Sigmoid colon (tissue), 7 donors: ENCODE measurements at places on chromosomes 3 and 15. TPM values are rescaled to one million over a fixed set of nuclear protein-coding genes. Genes with fewer than 3 reads are reported as not detected.

Gene GOLGA8N
- total RNA-seq: 22.7 TPM

Gene ACKR2
- 1.9 TPM for total RNA-seq

Gene ZPLD1
- total RNA-seq: not detected

Gene UROC1
- total RNA-seq: not detected

Gene IMPG2
- total RNA-seq: 1.1 TPM

Gene FGD5
- 18.6 TPM for total RNA-seq

Gene ZDHHC23
- total RNA-seq: 1.4 TPM

Gene CLDN1
- total RNA-seq: 0.36 TPM

Gene ITGB5
- total RNA-seq: 151 TPM

Gene ALAS1
- 25.0 TPM for total RNA-seq

Gene TMEM212
- total RNA-seq: not detected

Gene GOLGA6D
- not detected for total RNA-seq

- H3K36me3 ChIP-seq: no peaks in the 10 kb centered on the region
- DNase-seq: no peak
- no peaks in the 10 kb centered on the region for H3K4me1 ChIP-seq
- H3K27ac ChIP-seq: no peak overlapping the region
- H3K27me3 ChIP-seq: no peaks in the 10 kb centered on the region
- no peak overlapping the region for H3K4me3 ChIP-seq
Measured at GRCh38 chr3:76387000-76387399, 601.7 kb upstream of the ZNF717 start.

DNA sequence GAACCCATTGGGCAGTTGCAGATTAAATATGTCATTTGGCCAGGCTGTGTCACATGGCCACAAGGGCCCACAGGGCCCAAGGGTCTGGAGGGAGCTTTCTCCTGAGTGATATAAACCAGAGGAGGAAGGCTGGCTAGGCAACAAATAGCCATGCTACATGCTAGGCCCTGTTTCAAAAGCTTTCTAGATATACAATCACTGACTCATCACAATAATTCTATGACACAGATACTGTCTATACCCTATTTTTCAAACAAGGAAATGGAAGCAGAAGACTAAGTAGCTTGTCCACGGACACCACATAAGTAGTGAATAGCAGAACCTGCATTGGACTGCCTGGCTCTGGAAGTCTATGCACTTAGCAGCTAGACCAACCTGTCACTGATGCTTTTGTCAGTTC lies 625.4 kb downstream of the NTRK3 start:
- H3K4me3 ChIP-seq: no peak overlapping the region
- H3K27ac ChIP-seq: no peak overlapping the region
- H3K27me3 ChIP-seq: no peaks in the 10 kb centered on the region
- DNase-seq: no peak
- H3K36me3 ChIP-seq: no peaks in the 10 kb centered on the region
- H3K4me1 ChIP-seq: peaks cover 23% of the 10 kb centered on the region

DNA sequence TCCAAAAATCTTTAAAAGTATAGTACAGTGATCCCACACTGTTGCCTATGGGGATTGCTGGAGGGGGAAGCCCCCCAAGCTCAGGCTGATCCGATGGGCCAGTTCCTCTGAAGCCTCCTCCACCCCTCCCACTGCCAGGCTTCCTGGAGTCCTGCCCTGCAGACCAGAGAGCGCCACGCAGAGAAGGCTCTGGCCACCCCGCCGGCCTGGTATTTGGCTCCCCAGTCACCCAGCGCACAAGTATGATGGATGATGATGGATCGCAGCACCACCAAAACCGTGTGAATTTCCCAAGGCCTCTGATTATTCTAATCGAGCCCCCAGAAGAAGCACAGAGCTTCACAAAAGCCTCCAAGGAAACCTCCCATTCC lies 259.0 kb downstream of the MECOM start:
- DNase-seq: no peak
- H3K4me3 ChIP-seq: no peak overlapping the region
- H3K27me3 ChIP-seq: no peaks in the 10 kb centered on the region
- no peak overlapping the region for H3K27ac ChIP-seq
- H3K4me1 ChIP-seq: no peaks in the 10 kb centered on the region
- H3K36me3 ChIP-seq: no peaks in the 10 kb centered on the region

DNA sequence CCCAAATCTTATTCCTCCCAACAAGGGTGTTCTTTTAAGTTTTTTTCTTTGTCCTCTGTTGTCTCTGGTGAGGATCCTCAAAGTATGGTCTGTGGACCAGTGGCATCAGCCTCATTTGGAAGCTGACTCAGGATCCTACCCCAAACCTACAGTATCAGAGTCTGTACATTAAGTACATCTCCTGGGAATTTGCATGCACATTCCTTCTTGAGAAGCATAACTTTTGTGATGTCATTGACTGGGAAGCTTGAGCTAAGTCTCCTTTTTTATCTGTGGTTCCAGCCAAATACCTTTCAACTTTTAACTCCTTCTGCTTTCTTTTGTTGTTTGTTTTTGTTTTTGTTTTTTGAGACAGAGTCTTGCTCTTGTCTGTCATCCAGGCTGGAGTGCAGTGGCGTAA lies 40.5 kb downstream of the ARMC8 start:
- peaks cover 1% of the 10 kb centered on the region for H3K4me1 ChIP-seq

- no peak for DNase-seq
- no peaks in the 10 kb centered on the region for H3K4me1 ChIP-seq
- H3K27ac ChIP-seq: no peak overlapping the region
- H3K4me3 ChIP-seq: no peak overlapping the region
- no peaks in the 10 kb centered on the region for H3K36me3 ChIP-seq
Measured at GRCh38 chr15:43250785-43251184, 15.9 kb downstream of the TGM5 start.

DNA sequence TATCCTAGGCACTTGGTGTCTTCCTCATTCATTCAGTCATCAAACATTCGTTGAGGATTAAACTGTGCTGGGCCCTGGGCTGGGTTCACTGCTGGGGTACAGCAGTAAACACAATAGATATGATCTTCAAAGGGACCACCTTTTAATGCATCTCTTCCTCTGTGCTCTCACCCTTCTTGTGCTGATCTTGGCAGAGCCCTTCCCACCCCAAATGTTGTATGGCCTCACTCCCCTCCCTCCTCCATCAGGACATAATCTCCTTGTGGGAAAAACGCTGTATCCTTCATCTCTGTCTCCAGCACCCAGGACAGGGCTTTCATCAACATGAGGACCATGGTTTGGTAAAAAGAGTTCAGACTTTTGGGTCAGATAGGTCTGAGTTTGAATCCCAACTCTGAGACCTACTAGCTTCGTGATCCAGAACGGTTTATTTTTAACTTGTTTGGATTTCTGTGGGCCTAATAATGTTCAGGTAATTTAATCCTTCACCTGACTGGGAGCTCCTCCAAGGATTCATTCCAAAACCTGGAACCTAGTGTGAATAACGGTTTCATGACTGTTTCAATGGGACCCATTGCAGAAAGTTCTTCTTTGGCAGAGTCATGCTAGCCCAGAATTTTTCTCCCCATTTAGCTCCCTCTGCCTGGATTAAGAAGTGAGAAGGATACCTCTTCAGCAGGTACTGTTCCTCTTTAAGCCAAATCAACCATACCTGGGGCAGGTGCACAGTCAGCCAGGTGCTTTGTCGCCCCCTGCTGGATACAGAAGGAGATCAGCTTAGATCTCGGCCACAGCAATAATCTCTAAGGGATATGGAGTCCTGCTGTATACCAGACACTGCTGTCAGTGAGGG lies 5.2 kb upstream of the WNT7A start:
- no peak overlapping the region for H3K27ac ChIP-seq
- H3K4me1 ChIP-seq: peaks cover 6% of the 10 kb centered on the region
- H3K27me3 ChIP-seq: peaks cover 14% of the 10 kb centered on the region
- DNase-seq: peak; percentile 13
- no peak overlapping the region for H3K4me3 ChIP-seq

DNA sequence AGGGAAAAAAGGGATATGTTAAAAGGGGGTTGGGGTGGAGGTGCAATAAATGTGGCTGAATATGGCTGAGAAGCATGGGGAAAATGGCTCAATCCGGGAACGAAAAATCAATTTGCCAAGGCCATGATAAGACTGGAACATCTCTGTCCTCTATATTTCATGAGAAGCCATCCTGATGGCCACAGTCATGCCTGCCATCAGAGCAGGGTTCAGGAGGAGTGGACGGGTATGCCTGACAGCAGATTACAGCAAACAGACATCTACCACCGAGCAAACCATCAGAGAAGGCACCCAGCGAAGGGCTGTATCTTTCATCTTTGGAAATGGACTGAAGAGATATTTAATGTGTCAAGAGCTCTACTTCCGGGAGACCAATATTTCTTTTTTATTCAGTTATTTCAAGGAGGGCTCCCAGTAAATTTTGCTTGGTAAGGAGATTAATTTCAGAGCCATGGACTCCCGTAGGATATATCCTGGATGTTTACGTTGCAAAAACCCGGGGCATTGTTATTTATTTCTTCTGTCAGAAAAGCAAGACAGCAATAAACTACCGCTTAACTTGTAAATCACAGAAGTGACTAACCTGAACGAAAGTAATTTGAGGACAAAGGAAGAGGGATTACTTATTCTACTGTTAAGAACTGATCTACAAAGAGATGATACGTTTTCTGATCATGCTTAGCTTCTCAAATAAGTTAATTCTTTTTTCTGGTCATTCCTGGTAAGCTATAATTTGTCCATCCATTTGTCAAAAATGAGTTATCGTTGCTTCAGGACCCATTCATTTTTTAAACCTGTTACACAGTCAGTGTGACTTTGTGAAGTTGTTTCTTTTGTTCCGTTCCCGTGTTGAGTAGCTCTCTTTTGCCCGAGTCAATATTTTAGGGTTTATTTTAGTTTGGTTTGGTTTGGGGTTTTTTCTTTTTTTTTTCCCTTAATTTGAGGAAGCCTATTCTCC lies 80.6 kb upstream of the CHD2 start:
- peak overlapping the region; percentile 82 for H3K27ac ChIP-seq
- peak overlapping the region; percentile 47 for H3K4me3 ChIP-seq
- H3K36me3 ChIP-seq: no peaks in the 10 kb centered on the region
- H3K27me3 ChIP-seq: no peaks in the 10 kb centered on the region

- H3K36me3 ChIP-seq: no peaks in the 10 kb centered on the region
- no peak overlapping the region for H3K27ac ChIP-seq
- no peaks in the 10 kb centered on the region for H3K27me3 ChIP-seq
- no peaks in the 10 kb centered on the region for H3K4me1 ChIP-seq
Measured at GRCh38 chr3:79983118-79983517, 215.3 kb upstream of the ROBO1 start.

- no peak overlapping the region for H3K4me3 ChIP-seq
Measured at GRCh38 chr15:33047077-33047476, 147.4 kb downstream of the FMN1 start.

- H3K4me1 ChIP-seq: no peaks in the 10 kb centered on the region
- DNase-seq: no peak
- H3K36me3 ChIP-seq: no peaks in the 10 kb centered on the region
Measured at GRCh38 chr3:104612218-104612617, 754.5 kb upstream of the ALCAM start.

- H3K4me3 ChIP-seq: no peak overlapping the region
- H3K36me3 ChIP-seq: no peaks in the 10 kb centered on the region
- peaks cover 13% of the 10 kb centered on the region for H3K4me1 ChIP-seq
- DNase-seq: no peak
Measured at GRCh38 chr3:156409694-156410093, 145.2 kb downstream of the SSR3 start.

GRCh38 chr3:48278884-48279559 lies 38.1 kb downstream of the ZNF589 start:
- H3K4me1 ChIP-seq: peaks cover 9% of the 10 kb centered on the region
- H3K36me3 ChIP-seq: no peaks in the 10 kb centered on the region
- H3K27me3 ChIP-seq: no peaks in the 10 kb centered on the region
- H3K27ac ChIP-seq: no peak overlapping the region
- H3K4me3 ChIP-seq: no peak overlapping the region

DNA sequence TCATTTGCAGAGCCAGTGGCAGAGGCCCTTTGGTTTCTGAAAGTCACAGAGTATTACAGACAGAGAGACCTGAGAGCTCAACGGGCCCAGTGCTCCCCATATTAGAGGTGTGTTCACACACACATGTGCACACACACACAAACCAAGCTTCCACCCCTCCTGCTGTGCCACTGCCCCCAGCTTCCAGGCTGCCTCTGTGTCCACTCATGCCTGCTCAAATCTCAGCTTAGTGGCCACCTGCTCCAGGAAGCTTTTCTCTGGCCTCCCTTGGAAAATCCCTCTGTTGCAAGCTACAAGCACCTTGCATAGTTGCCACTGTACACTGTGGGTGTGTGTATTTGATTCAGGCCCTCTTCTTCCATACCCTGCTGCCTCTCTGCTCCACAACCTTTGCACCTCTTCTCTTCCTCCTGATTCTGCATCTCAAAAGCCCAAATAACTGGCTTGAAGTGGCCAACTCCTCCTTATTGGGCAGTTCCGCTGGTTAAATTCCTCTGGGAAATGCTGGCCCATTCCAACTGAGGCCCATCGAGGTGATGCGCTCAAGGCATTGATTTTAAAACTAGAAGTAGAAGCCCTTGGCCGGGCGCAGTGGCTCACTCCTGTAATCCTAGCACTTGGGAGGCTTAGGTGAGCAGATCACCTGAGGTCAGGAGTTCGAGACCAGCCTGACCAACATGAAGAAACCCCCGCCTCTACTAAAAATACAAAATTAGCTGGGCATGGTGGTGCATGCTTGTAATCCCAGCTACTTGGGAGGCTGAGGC lies 23.0 kb downstream of the MESD start:
- peaks cover 11% of the 10 kb centered on the region for H3K4me1 ChIP-seq
- H3K27me3 ChIP-seq: no peaks in the 10 kb centered on the region
- DNase-seq: no peak
- no peaks in the 10 kb centered on the region for H3K36me3 ChIP-seq

- H3K36me3 ChIP-seq: no peaks in the 10 kb centered on the region
- peak overlapping the region; percentile 85 for H3K27ac ChIP-seq
- no peaks in the 10 kb centered on the region for H3K27me3 ChIP-seq
Measured at GRCh38 chr15:74843445-74843828, 481 bp upstream of the ULK3 start.

GRCh38 chr3:188002626-188003138 lies 151.3 kb upstream of the LPP start:
- H3K27me3 ChIP-seq: no peaks in the 10 kb centered on the region
- H3K4me1 ChIP-seq: no peaks in the 10 kb centered on the region
- no peaks in the 10 kb centered on the region for H3K36me3 ChIP-seq
- H3K4me3 ChIP-seq: no peak overlapping the region
